ENCODE measurements at places on chromosomes 11 and 22.
A peak's percentile ranks its signal among the peaks of the same experiment; 100 is the strongest.

DNA sequence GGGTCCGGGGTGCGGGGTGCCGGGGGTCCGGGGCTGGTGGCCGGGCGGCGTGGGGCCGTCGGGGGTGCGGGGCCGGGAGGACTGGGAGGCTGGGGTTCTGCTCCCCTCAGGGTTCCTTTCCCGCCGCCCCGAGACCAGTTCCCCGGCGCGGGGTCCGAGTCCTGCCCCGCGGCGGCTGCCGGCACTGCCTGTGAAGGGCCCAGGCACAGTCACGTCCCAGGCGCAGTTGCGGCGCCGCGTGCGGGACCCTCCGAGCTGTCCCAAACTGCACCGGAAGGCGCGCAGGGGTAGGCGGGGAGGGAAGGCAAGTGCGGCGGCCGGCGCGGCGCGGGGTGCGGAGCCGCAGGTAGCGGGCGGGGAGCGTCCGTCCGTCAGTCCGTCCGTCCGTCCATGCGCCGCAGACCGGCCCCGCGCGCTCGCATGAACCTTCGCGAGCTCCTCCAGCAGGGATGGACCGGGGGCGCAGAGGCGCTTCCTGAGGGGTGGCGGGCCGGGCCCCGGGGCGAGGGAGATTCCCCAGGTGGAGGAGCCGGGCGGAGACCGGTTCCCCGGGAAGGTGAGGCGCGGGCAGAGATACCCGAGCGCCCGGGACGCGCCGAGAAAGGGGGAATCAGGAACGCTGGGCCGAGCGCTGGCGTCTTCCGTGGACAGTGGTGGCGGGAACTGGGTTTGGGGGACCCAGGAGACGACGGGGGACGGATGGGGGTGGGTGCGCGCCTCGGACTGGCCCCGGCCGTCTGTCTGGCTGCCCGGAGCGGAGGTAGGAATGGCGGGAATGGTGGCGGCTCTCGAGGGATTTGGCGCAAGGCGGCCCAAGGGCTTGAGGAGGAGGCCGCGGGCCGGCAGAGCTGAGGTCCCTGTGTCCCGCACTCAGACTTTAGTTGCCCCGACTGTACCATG lies 3.1 kb upstream of the ADORA2A start:
- DNase-seq: no peak

- DNase-seq: no peak
Measured at GRCh38 chr11:122042981-122043380, 73.0 kb downstream of the BLID start.

GRCh38 chr11:68471360-68472340 lies 11.1 kb downstream of the PPP6R3 start:
- DNase-seq: peak; percentile 90

- DNase-seq: peak; percentile 60
Measured at GRCh38 chr11:103892603-103893002, 143.8 kb upstream of the DDI1 start.

- DNase-seq: no peak
Measured at GRCh38 chr11:38339835-38340440, 1741.9 kb upstream of the RAG2 start.

GRCh38 chr11:69497221-69497787 lies 15.8 kb downstream of the LINC01488 start:
- DNase-seq: peak; percentile 93

- no peak for DNase-seq
Measured at GRCh38 chr11:63014408-63015055, 1.1 kb downstream of the SLC22A8 start.

- DNase-seq: peak; percentile 18
Measured at GRCh38 chr22:22171357-22172218, 73.0 kb upstream of the VPREB1 start.

DNA sequence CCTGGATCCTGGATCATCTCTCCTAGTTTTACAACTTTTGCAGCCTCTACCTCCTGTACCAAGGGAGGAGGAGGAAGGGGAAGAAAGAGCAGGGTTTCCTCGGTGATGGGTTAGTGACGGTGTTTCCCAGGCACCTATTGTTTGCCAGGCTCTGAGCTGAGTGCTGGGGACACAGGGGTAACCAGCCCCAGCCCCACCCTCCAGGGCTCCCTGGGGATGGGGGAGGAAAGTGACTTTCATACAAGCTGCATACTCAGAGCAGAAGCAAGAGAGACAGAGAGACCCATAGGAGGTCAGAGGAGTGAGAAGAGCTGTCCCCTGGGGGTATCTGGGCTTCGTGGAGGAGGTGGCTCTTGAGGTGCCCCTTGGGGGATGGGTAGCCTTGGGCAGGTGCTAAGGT lies 89.4 kb upstream of the THY1 start:
- DNase-seq: no peak

DNA sequence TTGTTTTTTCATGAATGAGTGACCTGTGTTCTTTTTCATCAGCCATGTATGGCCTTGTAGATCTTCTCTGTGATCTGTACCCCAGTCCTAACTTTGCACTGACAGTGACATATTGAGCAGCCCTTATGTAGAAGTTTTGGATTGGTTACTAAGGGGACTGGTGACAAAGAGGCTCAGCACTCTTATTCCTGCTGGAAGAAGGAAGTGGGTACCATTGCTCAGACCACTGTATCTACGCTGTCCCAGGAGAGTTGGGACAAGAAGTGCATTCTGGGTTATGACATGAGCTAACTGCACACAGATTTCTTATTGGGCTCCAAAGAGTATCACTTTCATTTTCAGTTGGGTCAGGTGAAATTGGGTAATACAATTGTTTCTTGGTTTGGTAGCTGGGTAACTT lies 107.8 kb upstream of the RASSF10 start:
- DNase-seq: peak; percentile 53

GRCh38 chr22:30870451-30871345 lies 97.9 kb downstream of the MORC2 start:
- no peak for DNase-seq

- DNase-seq: peak; percentile 81
Measured at GRCh38 chr11:61961570-61962212, 5.7 kb downstream of the FTH1 start.

- peak; percentile 21 for DNase-seq
Measured at GRCh38 chr11:68796801-68797200, 44.9 kb downstream of the CPT1A start.

DNA sequence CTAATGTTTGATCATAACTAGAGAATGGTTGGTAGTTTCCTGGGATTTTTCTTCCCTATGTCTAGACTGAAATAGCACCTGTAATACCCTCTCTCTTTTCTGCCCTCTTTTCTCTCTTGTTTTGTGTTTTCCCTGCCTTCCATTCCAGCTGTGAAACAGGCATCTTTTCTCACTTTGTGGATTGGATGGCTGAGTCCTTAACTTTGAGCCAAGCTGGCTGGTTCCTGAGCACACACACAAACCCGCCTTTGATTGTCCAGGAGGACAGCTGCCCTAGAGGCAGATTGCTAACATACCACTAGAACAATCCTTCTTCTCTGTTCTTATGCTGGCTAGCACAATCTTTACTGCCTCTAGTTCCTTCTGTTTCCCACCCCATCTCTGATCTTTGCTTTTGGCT lies 17.7 kb downstream of the CTNND1 start:
- DNase-seq: peak; percentile 72

DNA sequence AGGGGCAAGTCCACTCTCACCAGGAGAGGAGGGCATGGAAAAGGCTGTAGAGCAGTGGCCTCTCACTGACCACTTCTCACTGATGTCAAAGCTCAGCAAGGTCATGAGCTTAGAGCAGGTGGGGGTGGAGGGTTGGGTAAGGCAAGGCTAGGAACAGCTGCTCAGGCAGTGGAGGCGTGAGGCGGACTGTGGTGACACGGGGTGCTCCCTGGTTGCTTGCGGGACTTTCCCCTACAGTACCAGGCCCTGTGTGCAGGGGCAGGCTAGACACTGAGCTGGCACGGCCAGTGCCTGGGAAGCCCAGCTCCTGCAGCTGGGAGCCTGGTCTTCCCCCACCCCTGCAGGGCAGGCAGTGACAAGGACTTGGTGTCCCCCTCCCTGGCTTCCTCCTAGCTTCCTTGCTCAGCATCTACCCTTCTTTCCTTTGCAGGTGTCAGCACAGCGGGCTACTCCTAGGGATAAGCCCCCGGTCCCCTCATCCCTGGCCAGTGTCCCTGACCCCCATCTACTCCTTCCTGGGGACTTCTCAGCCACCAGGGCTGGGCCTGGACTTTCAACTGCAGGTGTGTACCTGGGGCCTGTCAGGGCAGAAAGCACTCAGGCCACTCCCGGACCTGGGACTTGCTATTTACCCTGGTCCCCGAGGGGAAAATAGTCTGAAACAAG lies 45.6 kb downstream of the PISD start:
- no peak for DNase-seq

Data from choroid plexus epithelial cell (primary cell).